CD4-positive, alpha-beta T cell treated with Interleukin-21 for 1 hour (primary cell): ENCODE measurements at places on chromosomes 3 and 15.

GRCh38 chr3:23071296-23071695, 131.8 kb upstream of the UBE2E2 start:
- no peak for DNase-seq

DNA sequence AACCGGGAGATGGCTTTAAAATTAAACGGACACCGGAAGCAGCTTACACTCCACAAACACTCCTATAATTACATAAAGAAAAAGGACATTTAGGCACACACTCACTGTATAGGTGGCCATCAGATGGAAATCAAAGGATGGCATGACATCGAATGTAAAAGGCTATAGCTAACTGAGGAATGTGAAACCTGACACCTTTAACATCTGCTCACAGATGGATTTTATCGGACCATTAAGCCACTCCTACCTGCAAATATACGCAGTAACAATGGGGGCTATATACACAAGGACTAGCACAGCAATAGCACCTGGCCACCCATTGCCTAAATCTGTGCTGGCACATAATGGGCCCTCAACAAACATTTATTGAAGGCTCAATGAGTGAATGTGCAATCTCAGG, 14.5 kb upstream of the RBSN start:
- DNase-seq = no peak

GRCh38 chr15:69092159-69092558, 68.3 kb upstream of the GLCE start:
- DNase-seq = no peak

DNA sequence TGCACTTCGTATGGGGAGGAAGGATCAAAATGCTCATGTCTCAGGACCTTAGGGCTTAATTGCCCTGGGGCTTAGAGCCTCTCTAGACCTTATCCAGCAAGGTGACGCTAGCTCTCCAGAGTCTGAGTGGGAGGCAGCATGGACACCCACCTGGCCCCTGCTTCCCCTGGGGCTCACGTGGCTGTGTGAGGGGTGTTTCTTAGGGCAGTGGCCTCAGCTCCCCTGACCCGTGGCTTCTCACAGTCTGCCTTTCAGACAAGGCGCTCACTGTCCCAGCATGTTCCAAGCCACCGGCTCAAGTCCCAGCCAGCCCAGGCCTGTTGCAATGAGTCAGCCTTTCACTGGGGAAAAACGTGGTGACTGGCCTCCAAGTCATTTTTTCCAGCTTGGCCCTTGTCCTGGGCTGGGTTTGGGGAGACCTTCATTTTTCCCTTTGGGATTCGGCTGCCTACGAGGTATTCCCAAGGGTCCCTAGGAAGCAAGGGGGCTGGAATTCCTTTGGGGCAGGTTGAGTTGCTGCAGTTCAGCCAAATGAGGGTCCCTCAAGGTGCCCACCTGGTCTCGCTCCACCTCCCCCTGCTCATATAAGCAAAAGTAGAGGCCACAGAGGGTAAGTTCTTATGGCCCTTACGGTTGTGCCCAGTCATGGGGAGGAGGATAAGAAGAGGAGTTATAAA, 15.7 kb downstream of the BHLHE40 start:
- DNase-seq = no peak
